NCI-H187 treated with DMSO at 0.1 percent for 48 hours (cell line): ENCODE measurements at places on chromosomes 5 and 9.

DNA sequence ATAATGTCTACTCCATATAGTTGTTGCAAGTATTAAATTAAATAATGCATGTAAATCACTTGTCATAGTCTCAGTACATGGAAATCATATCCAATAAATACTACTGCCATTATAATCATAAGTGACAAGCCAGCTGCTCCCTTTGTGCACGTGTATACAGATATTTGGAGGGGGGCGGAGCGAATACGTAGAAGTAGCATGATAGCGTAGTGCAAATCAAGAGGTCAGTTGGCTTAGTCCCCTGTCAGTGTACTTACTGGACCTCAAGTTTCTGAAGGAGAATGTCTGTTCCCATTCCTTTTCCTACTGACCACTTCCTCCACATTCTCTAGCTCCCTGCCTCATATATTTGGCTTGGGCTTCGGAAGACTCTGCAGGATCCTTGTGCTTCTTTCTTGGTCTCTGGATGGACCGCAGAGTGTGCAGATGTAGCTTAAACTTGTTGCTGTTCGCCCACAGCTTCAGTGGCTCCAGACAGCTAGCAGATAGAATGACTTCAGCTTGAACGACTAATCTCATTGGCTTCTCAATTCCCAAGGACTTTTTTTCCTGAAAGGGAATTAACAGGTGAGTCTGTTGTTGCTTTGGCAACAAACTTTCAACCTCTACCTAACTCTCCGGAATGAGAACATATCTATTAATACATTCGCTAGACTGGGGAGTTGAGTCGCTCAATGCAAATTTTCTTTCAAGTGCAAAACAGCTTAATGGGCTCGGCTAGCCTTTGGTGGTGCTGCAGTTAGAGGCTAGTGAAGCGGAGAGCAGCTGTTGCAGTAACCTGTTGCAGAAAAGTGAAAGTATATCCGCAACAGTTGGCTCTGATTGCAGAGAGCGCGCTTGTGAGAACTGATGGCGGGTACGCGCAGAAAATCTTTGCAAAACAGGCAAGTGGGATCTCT lies at the start of gene PCDHB1:
PCDHB1 (plus strand) TSS at position 753 of the 899 bp plus-strand sequence; CDS start at position 850, 97 bp downstream.
- DNase-seq, result no peak

DNA sequence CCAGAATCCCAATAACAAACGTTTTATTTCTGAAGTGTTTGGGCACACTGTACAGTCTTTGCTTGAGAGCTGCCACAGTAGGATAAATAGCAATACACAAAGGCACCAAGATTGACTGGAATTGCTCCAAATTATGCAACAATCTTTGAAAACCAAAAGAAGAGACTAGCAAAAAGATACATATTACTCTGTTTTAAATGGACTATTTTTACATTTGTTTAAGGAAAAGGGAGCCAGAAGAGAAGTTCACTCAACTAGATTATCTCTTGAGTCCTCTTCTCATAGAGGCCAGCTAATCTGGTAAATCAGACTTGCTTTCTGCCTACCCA lies 385.0 kb upstream of the SLC30A5 start:
- DNase-seq, result no peak

DNA sequence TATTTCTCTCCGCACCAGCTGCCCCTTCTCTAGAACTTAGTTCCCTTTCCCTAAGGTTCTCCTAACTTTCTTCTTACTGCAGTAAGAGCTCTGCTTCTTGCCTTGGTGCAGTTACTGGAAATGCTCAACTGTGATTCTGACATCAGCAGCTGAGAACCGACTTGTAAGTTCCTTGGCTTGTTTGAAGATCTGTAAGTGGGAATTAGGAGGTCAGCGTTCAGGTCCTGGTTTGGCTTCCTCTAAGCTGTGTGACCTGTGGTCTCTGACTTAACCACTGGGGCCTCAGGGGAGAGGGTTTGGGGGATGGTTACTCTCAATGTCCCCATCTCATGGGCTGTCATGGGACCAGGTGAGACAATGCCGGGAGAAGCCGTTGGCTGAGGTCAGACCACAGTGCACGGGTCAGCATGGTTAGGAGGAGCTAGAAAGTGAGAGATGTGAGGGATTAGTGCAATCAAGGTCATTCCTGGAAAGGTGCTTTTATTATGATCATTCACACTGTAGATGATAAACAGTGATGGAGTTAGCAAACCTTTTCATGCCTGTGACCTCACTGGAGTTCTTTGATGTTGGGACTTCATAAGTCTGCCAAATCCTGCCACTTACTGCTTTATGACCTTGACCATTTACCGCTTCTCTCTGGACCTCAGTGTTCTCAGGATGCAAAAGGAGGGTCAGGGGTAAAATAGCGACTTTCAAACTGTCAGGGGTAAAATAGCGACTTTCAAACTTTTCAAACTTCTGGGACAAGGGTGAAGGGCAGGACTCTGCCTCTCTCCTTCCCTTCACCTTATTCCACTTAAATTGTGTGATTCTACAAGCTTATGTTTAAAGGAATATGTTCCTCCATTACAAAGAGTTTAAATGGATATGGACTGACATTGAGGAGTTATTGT lies 7.3 kb downstream of the PAPPA start:
- DNase-seq, result no peak

GRCh38 chr5:151318850-151319732 lies 15.5 kb upstream of the SLC36A3 start:
- DNase-seq, result peak; percentile 5

- no peak for DNase-seq
Observed at GRCh38 chr5:171597946-171598640, 178.6 kb downstream of the FGF18 start.

DNA sequence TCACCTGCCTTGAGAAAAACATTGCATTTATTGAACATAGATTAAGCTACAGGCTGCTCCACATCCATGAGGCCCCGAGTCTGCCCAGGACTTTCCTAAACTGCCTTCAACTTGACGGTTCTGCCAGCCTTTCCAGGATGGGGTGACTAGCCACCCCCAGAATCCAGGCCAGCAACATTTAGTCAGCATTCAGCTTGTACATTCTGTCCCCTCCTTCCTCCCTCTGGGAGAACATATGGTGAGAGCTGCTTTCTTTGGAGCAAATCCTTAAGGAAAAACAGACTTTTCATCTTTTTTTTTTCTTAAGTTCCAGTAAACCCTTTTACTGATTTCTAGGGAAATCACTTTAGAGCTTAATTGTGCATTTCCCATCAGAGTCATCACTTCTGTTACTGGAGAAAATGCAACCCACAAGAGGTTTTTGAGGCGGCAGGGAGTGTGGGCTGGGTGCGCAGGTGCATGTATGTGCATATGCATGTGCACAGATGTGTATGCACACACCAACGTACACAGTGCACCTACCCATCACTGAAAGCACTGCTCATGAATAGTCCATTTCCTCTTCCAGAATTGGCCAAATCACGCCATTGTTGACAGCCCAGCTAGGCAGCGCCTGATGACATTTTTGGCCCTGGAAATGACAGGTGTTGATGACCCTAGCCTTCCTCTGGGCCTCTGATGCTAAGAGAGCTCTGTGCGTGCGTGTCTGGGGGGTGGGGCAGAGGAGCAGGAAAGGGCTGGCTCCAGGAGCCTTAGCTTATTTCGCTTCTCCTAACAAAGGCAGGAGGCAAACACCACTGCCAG lies 145.6 kb downstream of the HSD17B3 start:
- DNase-seq, result no peak

DNA sequence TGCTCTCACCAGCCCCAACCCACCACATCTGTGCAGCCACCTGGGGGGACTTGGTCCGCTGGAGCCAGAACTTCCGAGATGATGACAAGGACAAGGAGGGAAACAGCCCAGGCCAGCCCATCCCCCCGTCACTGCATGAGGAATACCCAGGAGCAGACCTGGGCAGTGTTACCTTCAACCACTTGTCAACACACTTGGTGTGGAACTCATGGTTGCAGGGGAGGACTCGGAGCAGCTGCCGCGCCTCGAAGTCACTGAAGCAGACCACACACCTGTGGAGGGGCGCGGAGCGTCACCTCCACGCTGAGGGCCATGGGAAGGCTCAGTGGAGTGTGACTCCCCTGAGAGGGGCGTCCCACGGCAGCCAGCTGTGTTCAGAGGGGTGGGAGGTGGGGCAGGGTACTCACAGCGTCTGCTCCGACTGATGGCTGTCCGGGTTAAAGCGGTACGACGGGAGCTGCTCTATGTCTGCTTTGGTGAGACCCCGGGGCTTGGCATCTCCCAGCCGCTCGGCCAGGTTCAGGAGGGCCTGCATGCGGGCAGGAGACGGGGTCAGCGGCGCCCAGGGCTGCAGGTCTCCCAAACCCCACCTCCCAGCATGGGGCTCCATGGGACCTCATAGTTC lies 8.0 kb downstream of the RNF44 start:
- no peak for DNase-seq

GRCh38 chr9:137429546-137429890 lies 6.3 kb downstream of the NOXA1 start:
- no peak for DNase-seq

- no peak for DNase-seq
Observed at GRCh38 chr5:115977988-115978387, 15.7 kb downstream of the LVRN start.

GRCh38 chr9:131823701-131824146 lies 83.8 kb upstream of the RAPGEF1 start:
- DNase-seq, result no peak

- no peak for DNase-seq
Observed at GRCh38 chr5:40124367-40124766, 555.3 kb upstream of the PTGER4 start.

DNA sequence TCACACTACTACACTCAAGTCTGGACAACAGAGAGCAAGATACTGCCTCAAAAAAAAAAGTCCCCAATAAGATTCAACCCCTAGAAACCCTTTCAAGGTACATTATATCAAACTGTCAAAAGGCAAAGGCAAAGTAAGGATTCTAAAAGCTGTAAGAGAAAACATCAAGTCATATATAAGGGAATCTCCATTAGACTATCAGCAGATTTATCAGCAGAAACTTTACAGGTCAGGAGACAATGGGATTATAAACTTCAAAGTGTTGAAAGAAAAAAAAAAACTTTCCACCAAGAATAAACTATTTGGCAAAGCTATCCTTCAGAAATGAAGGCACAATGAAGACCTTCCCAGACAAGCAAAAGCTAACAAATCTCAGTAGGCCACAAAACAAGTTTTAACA lies 63.5 kb upstream of the DMRT1 start:
- DNase-seq, result no peak

GRCh38 chr5:17665836-17666235 lies 31.6 kb downstream of the TAF11L14 start:
- no peak for DNase-seq

- DNase-seq, result no peak
Observed at GRCh38 chr5:42759456-42759855, 2.8 kb downstream of the CCDC152 start.

DNA sequence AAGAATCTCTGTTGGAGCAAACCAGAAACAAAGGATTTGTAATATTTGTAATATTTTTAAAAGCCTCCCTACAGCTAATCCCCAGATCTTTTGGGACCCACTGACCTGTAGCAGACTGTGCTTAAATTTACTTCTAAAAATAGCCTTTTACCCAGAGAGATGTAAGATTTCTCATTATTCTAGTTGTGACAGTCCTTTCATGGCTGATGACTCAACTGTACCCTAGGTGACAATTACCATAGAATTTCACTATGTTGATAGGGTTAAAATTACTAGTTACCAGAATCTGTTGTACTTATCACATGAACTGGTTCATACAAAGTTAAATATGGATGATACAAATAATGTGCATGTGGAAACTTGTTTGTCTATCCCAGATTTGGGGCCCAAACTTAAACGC lies 543.9 kb upstream of the SEMA6A start:
- DNase-seq, result no peak

DNA sequence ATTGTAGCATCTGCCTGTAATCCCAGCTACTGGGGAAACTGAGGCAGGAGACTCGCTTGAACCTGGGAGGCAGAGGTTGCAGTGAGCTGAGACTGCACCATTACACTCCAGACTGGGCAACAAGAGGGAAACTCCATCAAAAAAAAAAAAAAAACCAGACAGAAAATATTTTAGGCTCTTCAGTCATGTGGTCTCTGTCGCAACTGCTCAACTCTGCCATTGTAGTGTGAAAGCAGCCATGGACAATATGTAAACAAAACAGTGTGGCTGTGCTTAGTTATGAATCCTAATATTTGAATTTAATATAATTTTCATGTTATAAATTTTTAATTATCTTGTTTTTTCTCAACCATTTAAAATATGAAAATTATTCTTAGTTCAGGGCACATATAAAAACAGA lies 38.4 kb downstream of the ZFAND5 start:
- DNase-seq, result no peak

DNA sequence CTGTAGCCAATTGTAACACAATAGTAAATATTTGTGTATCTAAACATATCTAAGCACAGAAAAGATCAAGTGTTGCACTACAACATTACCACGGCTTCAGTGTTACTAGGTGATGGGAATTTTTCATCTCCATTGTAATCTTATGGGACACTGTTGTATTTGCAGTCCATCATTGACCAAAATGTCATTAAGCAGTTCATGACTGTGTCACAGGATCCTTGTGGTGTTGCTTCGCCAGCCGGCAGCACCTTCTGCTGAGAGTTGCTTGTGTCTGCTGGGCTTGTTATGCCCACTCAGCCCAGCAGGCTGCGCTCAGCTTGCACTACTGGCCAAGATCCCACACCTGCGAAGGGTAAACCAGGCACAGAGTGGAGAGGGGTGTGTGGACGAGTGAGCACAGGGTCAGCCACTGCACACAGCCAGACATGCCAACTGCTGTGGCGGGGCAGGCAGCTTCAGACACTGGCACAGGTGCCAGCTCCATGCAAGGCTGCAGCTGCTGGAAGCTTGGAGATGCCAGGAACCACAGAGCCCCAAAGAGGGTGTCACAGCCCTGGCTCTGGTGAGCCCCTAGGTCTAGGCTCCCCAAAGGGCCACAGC lies 273.7 kb downstream of the CETN3 start:
- no peak for DNase-seq

GRCh38 chr5:179542170-179542569 lies 8.2 kb upstream of the RUFY1 start:
- no peak for DNase-seq

- no peak for DNase-seq
Observed at GRCh38 chr5:173735184-173735583, 118.7 kb upstream of the BOD1 start.

- no peak for DNase-seq
Observed at GRCh38 chr9:93675336-93676150, 99.2 kb downstream of the PHF2 start.
